ENCODE measurements at places on chromosomes 4 and X. TPM values are rescaled to one million over a fixed set of nuclear protein-coding genes. Genes with fewer than 3 reads are reported as not detected.

The P2RY4 gene
- 0.31 TPM for total RNA-seq

The TMEM129 gene
- 48.2 TPM for total RNA-seq

The COL4A5 gene
- total RNA-seq: 23.9 TPM

The BRS3 gene
- not detected for total RNA-seq

The SLC2A9 gene
- 47.6 TPM for total RNA-seq

The CCNG2 gene
- 75.8 TPM for total RNA-seq

The HGFAC gene
- 1.6 TPM for total RNA-seq

The CEP44 gene
- 14.7 TPM for total RNA-seq

The SEL1L3 gene
- 60.3 TPM for total RNA-seq

The CCDC110 gene
- total RNA-seq: 4.5 TPM

The TMPRSS11A gene
- not detected for total RNA-seq

The PNMA6A gene
- total RNA-seq: 4.2 TPM

The PTCHD1 gene
- total RNA-seq: 0.63 TPM

The REPS2 gene
- 36.3 TPM for total RNA-seq

The PCDH10 gene
- 5.5 TPM for total RNA-seq

The NIPAL1 gene
- total RNA-seq: 6.9 TPM

The ZCCHC18 gene
- total RNA-seq: 0.79 TPM

The PPBP gene
- total RNA-seq: not detected

The DCLK2 gene
- 3.4 TPM for total RNA-seq

The ACE2 gene
- total RNA-seq: 5.5 TPM

The ASMT gene
- 0.22 TPM for total RNA-seq

The TMPRSS11B gene
- not detected for total RNA-seq

The HSD17B13 gene
- not detected for total RNA-seq

The PNMA6F gene
- not detected for total RNA-seq

The RFC1 gene
- total RNA-seq: 38.4 TPM

The WNK3 gene
- total RNA-seq: 5.6 TPM

The SOD3 gene
- total RNA-seq: 193 TPM

The STK32B gene
- total RNA-seq: 18.2 TPM

The LUZP4 gene
- total RNA-seq: not detected

The TIGD4 gene
- total RNA-seq: 1.1 TPM

The GPR82 gene
- 0.98 TPM for total RNA-seq

The SPACA5 gene
- not detected for total RNA-seq

The ALAS2 gene
- total RNA-seq: 0.79 TPM

The IL2RG gene
- total RNA-seq: 15.0 TPM

The MTMR8 gene
- 2.7 TPM for total RNA-seq

The TLR6 gene
- 6.1 TPM for total RNA-seq

The HMGN5 gene
- 5.6 TPM for total RNA-seq

The TRMT10A gene
- total RNA-seq: 4.3 TPM

The OPRPN gene
- not detected for total RNA-seq

The TMPRSS11D gene
- not detected for total RNA-seq

The RPS6KA6 gene
- 12.1 TPM for total RNA-seq

The MAMLD1 gene
- 6.5 TPM for total RNA-seq

The PARM1 gene
- 62.3 TPM for total RNA-seq

The FGB gene
- 42.5 TPM for total RNA-seq

The OCIAD2 gene
- total RNA-seq: 76.3 TPM

The SHROOM4 gene
- 21.8 TPM for total RNA-seq

The PNMA5 gene
- total RNA-seq: not detected

The TMEM144 gene
- 9.8 TPM for total RNA-seq

Data from kidney (tissue), 22 donors.